ENCODE measurements at places on chromosomes 4 and X.

DNA sequence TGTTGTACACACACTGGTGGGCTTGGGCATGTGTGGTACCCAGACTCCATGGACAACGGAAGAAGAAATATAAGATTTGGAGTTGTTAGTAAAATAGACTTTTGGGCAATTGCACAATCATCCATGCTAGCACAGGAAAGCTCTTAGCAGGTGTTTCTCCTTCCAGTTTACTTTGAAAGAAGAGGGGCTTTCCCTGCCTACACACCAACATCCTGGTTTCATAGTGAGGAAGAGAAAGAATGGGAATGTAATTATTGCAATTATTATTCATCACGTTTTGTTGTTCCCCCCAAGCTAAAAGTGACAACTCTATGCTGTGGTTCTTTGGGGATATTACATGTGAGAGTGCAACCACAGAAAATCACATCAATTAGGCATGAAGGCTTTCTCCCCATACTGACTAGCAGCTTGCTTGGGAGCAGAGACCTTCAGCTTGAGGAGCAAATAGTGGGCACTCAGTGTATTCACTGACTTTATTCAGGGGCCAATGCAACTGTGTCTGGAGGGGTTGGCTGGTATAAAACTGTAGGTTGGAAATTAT is 57.2 kb upstream of the PUDP start:
- no peak for DNase-seq

- DNase-seq = no peak
Measured at GRCh38 chr4:7172946-7173345, 19.4 kb upstream of the SORCS2 start.

- no peak for DNase-seq
Measured at GRCh38 chr4:19944806-19945205, 306.9 kb upstream of the SLIT2 start.

DNA sequence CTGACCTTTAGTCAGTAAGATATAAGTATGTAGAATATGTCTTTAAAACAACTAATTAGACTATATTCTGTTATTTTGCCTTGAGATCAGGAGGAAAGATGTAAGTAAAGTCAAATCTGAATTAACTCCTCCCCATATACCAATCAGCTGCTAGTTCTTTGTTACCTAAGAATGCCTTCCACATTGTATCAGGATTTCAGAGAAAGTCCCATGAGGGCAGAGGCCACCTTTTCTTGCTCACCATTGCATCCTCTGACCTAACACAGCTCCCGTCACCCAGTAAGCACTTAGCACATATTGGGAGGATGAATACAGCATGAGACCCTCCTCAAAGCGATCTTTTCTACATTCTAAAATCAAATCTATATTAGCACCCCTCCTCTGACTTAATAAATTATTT is 87.0 kb downstream of the COL25A1 start:
- no peak for DNase-seq

DNA sequence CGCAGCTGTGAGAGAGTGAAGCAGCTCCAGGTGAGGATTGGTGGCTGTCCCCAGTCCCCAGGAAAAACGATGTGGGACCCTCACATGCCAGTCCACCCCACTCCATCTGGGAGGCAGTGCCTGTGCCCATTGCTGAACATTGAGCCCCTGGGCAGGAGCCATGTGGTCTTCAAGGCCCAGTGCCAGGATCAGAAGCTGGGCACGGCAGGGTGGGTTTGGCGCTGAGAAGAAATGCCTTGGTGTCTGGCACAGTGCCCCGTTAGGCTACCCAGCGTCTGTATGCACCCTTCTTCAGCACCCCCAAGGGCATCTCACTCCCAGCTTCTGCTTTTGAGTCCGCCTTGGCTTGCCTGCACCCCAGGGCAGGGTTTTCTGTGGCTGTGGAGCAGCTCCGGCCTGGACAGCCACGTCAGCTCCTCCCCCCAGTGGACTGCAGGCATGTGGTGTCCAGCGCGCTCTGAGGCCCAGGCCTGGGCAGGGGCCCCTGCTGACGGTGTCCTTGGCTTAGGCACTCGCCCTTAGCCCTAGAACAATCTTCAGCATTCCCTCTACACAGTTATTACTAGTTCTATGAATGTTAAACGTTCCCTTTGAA is 28.6 kb downstream of the RGS12 start:
- DNase-seq = no peak

GRCh38 chrX:23764188-23764984 is 18.6 kb upstream of the SAT1 start:
- no peak for DNase-seq

Measured in cortex of kidney (tissue), 1 donor.